Stimulated activated CD4-positive, alpha-beta T cell treated with anti-CD3 and anti-CD28 coated beads, TNF-alpha, amount 100 ng/mL, for 1 hour (primary cell): ENCODE measurements at places on chromosomes 7 and 10.

DNA sequence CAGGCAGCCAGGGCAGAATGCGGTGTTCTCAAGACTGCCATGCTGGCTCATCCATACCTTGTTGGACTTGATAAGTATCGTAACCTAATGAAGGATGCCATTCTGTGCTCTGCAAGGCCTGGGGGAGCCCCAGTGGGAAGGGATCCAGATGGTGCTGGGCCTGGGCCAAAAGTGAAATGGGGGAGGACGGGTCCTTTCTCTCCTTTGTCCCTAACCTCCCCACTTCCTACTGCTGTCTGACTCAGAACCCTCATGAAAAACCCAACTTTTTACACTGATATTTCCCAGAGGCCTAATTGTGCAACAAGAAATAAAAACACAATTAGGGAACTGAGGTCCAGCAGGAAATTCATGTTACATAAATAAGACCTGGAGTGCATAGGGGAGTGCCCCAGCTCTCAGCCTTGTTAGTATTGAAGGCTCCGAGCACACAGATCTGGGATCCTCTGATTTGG lies 193.7 kb upstream of the SVIL start:
- DNase-seq: no peak

- no peak for DNase-seq
These were observed 298.3 kb upstream of the ZMIZ1 start for GRCh38 chr10:78770167-78771090.

DNA sequence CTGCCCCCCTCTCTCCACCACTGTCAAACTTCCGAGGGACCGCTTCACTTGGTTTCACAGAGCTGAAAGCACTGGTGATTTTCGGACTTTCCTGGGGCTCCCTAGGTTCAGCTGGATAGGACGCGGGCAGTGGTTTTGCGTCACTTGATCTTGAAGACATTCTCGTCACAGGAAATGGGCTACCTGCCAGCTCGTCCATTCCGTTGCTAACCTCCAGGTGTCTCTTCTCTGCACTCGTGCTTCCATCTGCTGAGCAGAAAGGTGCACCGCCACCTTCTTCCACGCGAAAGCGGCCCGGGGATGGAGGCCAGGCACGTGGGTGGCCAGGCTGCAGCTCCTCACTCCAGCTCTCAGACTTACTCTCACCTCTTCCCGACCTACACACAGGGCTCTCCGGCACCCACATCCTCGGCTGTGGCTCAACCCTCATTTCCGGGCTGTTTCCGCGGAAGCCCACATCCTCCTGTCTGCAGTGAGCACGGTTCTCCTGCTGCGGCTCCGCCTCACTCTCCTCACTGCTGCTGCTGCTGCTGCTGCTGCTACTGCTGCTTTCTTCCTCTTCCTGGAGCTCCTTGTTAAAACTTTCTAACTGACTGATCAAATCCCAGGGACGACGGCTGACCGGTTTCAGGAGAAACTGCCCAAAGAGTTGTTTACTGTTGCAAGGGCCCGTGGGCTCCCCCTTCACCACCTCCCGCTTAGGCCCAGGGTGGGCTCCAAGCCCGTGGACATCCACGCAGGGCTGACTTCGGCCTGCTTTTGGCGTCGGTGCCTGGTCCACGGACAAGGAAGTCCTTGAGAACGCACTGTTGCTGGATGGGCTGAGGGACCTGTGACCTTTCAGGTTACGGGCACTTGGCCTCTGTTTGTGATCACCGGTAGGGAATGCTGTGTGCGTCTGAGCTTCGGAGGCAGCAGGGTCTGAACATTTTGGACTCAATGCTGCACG lies 32.1 kb downstream of the JCAD start:
- DNase-seq: peak; percentile 65

GRCh38 chr10:116880716-116881482 lies 31.6 kb downstream of the ENO4 start:
- DNase-seq: no peak

- DNase-seq: no peak
These were observed 174.5 kb upstream of the HDAC9 start for GRCh38 chr7:18320971-18321567.

GRCh38 chr10:4073912-4074311 lies 288.9 kb upstream of the KLF6 start:
- no peak for DNase-seq

DNA sequence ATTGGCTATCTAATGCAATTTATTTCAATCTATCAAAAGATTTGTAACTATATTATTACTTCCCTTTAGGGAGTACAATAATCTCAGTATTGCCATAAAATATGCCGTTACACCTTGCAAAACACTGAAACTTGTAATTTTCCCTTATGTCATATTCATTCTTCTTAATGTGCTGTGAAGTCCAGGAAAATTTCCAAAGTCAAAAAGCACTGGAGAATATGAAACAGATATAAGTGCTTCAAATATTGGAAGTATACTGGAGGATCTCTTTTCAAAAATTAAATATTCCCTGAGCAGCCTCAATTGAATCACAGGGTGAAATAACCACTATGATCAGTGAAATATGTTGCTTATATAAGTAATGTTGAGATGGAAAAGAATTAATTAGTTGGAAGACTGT lies 356.0 kb downstream of the PPP1R3A start:
- no peak for DNase-seq

DNA sequence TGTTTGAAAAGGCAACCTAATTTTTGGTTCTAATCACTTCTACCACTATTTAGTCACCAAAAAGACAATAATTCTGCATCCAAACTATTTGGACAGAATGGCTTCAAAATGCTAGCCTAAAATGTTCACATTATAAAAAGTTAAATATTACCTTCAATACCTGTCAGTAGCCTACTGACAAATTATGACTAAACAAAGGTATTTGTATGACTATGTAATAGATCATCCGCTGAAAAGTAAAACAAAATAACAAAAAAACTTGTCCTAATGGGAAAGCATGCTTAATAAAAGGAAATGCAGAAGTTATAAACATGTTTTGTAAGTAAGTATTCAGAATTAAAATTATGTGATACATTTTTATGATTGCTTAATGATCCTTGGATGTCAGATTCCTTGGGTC lies 36.6 kb downstream of the CD36 start:
- no peak for DNase-seq

- DNase-seq: no peak
These were observed 68.6 kb downstream of the MMRN2 start for GRCh38 chr10:86888585-86889381.

GRCh38 chr10:126650161-126650560 lies 20.3 kb downstream of the C10orf90 start:
- DNase-seq: no peak

DNA sequence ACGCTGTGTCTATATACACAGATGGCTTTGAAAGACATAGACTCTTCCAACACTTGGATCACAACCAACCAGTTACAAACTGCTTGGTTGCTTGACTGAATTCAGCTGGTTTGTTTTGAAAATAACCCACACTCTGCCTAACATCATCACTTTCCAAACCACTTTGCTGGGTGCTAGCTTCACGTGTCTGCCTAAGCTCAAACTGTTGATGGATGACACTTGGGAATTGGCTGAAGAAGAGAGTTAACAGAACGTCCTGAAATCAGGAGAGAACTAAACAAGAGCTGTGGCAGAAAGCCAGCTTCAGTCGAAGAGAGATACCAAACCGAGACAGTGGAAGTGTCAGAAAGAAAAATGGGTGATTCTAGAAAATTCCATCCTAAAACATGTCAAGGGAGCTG lies 420.8 kb upstream of the AUTS2 start:
- no peak for DNase-seq

DNA sequence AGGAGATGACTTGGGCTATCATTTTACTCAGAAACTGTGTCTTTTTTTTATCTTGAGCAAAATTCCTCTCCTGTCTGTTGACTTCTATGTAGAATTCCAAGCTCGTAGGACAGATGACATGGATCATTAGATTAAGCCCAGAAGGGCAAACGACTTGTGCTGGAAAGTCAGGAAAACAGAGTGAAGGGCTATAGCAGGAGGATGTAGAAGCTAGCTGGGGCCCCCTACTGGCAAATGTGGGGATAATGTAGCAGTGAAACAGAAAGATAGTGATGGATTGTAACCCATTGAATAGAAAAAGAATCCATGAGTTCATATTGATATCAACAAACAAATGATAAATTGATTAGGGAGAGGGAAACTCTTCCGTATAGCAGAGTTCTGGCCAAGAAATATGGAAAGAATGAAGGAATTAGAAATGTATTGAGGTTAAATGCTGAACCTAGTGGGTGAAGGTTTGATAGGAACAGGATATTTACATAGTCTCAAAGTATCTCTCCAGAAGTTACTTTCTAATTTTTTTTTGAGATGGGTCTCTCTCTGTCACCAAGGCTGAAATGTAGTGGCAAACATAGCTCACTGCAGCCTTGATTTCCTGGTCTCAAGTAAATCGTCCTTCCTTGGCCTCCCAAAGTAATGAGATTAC lies 103.6 kb downstream of the LYZL1 start:
- DNase-seq: no peak

DNA sequence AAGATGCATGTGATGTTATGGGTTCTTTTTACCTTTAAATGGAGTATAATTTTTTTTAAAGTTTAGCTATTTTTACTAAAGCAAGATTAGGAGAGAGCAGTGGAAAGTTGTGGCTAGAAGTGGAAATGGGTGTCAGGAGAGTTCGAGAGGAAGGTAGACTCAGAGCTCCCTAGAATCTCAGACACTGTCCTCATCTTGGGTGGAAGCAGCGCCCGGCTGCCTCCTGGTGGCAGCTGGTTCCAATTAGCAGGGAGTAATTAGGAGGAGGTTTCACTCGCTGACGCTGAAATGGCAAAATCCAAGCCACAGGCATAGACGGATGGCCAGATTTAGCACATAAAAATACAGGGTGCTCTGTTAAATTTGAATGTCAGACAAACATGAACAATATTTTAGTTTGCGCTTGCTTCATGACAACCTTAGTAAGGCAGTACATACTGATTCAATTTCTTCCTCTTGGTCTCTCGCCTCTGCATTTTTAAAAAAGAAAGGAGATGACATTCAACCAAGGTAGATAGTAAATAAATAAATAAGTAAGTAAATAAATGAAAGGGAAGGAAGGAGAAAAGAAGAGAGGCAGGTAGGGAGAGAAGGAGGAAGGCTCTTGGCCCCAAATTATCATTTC lies 58.5 kb downstream of the LGI1 start:
- DNase-seq: no peak

DNA sequence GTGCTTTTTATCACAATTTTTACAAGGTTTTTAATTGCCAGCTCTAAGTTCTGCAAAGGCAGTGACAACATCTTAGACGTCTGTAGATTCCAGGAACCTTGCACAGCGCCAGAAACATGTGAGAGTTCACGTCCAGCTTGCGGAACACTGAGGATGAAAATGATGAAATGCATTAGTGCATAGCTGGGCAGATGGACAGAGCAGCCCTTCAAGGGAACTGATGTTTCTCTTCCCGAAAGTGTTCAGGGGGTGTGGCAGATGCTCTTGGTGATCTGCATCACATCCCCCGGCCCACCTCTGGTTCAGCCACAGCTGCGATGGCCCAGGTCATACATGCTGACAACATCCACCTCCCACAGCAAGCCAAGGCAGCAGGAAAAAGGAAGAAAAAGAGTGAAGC lies 40.9 kb downstream of the ITIH5 start:
- DNase-seq: no peak

- DNase-seq: no peak
These were observed 49.9 kb downstream of the SIRT1 start for GRCh38 chr10:67934336-67934735.

GRCh38 chr10:21649454-21649872 lies 115.4 kb downstream of the MLLT10 start:
- DNase-seq: no peak

DNA sequence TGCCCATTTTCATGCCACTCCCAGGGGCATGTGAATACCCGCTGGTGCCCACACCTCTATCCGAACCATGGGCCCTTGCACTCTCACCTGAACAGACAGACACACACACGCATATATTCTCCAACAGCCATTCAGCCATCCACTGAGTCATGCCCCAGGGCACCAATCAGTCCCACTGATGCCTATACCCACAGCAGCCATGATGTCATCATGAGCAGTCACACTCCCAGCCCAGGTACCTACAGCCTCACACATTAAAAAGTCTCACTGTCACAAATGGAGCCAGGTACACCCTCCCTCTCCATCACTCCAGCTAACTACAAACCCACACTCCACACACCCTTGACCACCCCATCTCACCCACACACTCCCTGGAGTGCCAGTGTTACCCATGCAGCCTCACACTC lies 12.2 kb downstream of the VSIR start:
- DNase-seq: no peak

DNA sequence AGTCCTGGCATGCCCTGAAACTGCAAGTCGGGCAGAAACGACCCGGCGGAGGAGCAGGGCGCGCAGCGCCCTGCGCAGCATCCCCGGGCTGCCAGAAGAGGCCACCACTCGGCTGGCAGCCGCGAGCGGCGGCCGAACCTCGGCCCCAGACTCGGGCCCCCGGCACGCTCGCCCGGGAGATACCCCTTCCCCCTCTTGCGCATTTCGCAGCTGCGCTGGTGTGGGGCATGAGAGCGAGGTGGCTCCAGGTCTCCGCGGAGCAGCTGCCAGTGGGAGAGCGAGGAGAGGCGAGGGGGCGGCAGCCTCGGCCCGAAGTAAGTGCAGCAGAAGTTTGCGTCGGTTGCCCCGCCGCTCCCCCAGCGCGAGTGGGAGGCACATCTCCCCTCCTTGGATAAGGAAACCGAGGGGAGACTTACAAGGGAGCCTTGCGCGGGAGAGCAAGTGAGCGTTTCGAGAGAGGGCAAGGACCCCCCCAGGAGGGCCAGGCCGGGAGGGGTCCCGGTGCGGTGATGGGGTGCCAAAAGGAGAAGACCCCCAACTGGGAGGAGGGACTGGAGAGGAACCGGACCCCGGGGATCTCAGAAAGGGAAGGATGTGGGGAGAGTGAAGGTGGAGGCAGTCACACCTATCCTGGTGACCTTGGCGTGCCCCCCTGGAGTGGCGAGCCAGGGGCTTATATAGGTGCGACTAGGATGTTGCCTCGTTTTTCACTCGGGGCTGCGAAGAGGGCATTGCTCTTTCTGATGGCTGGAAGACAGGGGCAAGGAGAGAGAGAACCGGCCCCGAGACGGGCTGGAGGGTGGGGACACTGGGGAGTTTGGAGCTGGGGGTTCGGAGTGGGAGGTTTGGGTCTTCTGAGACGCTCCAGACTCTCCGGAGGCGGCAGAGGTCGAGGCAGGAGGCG lies 256.3 kb downstream of the OTUD1 start:
- no peak for DNase-seq

GRCh38 chr7:91043186-91043585 lies 221.0 kb upstream of the FZD1 start:
- no peak for DNase-seq

DNA sequence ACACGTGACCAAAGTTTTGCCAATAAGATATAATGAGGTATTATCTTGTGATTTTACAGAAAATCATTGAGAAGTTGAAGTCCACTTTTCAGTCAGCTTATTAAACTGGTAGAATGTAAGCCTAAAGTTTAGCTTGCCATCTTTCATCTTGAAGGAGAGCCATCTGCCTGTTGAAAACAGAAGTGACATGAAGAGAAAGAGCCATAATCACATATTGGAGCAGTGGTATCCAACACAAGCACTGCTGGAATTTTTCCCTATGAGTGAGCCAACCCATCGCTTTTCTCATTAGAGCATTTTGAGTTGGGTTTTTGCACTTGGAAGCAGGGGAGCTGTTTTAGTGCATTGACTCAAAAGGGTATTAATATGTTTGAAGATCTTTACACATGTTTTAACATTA lies 117.6 kb upstream of the FERD3L start:
- no peak for DNase-seq

GRCh38 chr10:101285519-101286070 lies 56.3 kb upstream of the LBX1 start:
- no peak for DNase-seq
